ENCODE measurements at places on chromosomes 1 and 21. TPM values are rescaled to one million over a fixed set of nuclear protein-coding genes. Genes with fewer than 3 reads are reported as not detected.
A peak's percentile ranks its signal among the peaks of the same experiment; 100 is the strongest.

BTBD8 gene
- total RNA-seq, result 2.8 TPM

GRCh38 chr1:231241750-231242149, 738 bp downstream of the GNPAT start:
- DNase-seq, result peak; percentile 52

DNA sequence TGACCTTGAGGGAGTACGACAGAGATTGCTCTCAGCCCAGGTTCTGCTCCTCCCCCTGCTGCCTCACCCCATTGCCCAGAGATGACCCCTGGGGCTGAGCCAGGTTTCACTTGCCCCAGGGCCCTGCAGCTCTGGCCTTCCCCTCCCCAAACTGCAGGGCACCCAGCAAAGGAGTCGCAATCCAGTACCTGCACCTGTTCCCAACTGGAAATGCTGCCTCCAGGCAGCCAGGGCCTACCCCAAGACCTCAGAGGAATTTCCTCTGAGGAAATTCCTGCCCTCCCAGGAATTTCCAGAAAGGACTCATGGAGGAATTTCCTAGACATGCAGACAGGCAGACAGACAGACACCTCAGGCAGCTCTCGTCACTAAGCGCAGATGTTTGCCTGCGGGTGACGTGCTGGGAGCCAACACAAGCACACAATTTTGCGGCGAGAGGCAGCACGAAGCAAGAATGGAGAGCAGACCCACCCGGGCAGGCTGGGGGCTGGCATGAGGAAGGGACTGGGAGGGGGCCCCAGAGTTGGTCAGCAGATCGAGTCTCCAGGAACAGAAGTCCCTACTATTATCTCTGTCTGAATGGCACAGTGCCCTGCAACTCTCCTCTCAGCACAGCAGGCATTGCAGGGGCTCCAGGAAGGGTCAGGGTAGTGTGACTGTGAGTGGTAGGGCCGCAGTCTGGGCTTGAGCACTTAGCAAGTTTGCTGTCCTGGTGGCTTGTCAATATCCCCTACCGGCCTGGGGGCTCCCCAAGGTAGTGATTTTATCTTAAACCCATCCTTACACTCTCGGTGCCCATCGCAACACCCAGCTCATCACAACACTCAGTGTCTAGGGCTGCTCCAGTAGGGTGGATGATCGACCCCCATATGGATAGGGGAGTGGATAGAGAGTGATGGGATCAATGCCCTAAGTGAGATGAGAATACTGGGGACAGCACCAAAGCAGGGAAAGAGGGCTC, 2.9 kb upstream of the EFNA1 start:
- DNase-seq, result peak; percentile 59

DNA sequence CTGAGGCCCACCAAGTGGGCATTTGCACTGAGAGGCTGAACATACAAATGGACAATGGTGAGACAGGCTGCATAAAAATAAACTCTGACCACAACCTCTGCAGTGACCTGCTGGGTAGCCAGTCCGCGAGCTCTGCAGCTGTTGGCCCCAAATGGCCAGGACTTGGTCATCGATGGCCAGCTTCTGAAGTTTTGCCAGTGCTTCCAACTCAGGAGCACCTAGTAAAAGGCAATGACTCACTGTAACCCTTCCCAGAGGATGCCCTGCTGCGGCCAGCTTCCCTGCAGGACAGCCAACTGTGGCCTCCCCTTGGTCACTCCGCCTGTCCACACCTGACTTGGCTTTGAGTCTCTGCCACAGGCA, 185.4 kb downstream of the DYRK1A start:
- DNase-seq, result no peak

- DNase-seq, result no peak
Measured at GRCh38 chr1:30693822-30694221, 29.6 kb downstream of the MATN1 start.

HHAT gene
- 4.6 TPM for total RNA-seq

- DNase-seq, result no peak
Measured at GRCh38 chr1:161497961-161498360, 7.3 kb upstream of the FCGR2A start.

DNA sequence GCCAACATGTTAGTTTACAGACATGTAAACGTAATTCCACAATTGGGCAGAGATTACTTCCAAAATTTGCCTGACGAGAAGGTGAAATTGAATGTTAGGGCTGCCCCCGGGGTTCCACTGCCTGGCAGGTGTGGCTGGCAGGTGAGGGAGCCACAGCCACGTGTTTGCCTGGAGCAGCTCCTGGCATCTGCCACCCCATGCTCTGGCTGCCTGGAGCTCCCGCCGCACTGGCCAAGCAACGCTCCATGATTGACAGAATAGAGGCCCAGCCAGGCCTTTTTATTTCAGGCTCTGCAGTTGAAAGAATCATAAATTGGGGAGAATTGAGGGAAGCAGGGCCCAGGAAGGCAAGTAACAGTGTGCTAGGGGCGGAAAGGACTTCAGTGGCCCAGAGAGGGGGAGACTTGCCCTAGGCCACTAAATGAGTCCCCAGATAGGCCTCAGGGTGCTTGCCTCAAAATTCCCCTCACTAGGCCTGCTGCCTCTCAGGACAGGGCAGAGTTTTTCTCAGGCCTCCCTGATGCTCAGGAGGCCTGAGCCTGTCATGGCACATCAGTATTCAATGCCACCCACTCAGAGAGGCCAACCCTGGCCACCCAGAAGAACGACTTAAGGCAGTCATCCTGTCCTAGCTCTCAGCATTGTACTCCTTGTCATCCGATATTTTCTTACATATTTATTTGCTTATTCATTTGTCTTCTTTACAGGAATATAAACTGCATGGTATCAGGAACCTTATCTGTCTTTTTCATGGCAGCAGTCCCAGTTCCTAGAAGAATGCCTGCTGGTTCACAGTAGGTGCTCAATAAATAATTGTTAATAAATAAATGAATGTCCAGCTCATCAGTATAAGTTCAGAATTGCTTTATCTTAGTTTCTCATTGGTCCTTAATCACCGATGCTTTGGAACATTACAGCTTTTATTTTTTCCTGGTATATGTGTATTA, 16.6 kb upstream of the S1PR1 start:
- no peak for DNase-seq

ST6GALNAC3 gene
- 13.3 TPM for total RNA-seq

DNA sequence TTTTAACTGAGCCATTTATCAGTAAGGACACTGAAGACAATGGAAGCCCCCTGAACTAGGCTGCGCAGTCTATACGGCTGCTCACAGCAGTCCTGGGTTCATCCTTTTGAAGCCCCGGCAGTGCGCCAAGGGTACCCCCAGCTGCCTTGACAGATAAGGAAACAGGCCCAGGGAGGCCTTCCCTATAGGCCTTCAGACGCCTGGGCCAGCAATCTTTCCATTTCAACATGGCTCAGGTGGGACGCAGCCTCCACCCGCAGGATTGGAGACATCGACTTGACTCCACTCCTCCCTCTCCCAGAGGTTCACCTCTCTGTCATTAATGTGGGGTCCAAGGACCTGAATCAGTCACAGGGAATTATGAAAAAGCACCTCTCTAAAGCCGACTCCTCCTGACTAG, 2.8 kb upstream of the LYPD8 start:
- no peak for DNase-seq

RIMKLA gene
- total RNA-seq, result 24.2 TPM

DNA sequence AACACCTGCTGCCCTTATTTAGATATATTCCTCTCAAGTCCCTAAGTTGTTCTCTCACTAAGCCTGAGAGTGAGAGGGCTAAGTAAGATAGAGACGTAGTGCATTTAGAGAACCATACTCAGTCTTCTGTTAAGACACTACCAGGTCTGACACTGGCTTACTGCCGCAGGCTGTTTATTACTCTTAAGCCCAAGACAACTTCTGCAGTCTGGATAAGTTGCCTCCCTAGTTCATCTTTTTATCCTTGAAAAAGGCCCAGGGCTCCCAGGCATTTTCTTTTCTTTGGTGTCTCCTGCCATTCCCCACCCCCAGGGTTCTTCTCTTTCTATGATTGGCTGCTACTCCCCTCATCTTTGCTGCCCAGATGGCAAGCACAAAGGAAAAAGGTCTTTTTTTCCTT, 38.7 kb downstream of the CACHD1 start:
- no peak for DNase-seq

FNBP1L gene
- total RNA-seq, result 64.2 TPM

LCE1F gene
- total RNA-seq, result not detected

POGK gene
- 30.3 TPM for total RNA-seq

DNA sequence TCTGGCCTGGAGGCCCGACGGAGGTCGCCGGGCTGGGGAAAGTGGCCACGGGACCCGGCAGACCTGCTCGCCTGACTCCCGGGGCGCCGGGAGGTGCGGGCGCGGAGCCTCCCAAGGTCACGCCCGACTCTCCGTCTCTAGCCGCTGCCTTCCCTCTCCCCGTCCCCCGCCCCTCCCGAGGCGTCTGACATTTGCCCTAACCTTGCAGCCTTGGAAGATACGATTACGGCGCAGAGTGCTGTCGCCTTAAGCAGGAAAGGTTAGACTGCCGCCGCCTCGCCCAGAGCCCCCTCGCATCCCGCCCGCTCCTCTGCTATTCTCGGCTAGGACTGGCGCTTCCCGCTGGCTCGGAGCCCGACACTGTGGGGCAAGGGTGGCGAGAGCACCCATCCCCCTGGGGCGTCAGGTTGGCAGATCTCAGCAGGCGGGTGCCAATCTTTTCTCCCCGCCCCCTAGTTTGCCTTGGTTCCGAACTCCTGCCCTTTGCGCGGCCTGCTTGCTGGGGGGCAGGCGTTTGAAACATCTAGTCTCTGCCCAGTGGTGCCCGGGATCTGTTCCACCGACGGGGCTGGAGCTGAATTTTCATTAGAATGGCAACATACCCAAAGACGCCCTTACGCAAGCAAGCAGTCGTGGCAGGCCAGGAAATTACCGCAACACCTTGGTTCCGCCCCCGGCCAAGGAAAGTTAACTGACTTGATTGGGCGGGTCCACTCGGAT, 835 bp downstream of the PGM1 start:
- DNase-seq, result peak; percentile 87

C4BPB gene
- total RNA-seq, result 20.8 TPM

- DNase-seq, result no peak
Measured at GRCh38 chr1:234170622-234171021, 202.6 kb upstream of the COA6 start.

GRCh38 chr1:2310332-2311183, 80.8 kb downstream of the MORN1 start:
- DNase-seq, result no peak

DNA sequence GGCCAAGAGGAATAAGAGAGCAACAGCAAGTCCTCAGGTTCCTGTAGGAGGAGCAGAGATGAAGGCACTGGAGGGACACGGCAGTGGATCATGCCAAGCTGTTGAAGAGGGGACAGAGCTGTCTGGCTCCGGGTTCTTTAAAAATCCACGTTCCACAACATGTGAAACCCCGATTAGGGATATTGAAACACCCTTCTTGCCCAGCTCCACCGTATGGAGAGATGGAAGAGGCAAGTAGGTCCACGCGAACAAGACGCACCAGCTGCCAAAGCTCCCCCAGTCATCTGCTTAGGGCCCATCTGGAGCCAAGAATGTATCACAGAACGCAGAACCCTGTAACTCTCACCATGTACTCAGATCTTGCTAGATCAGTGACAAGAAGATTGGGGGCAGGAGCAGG, 3.9 kb downstream of the C1orf198 start:
- DNase-seq, result no peak

GRCh38 chr1:36642802-36643201, 160.1 kb upstream of the CSF3R start:
- no peak for DNase-seq

- no peak for DNase-seq
Measured at GRCh38 chr1:172400722-172401105, 19.8 kb upstream of the C1orf105 start.

DNA sequence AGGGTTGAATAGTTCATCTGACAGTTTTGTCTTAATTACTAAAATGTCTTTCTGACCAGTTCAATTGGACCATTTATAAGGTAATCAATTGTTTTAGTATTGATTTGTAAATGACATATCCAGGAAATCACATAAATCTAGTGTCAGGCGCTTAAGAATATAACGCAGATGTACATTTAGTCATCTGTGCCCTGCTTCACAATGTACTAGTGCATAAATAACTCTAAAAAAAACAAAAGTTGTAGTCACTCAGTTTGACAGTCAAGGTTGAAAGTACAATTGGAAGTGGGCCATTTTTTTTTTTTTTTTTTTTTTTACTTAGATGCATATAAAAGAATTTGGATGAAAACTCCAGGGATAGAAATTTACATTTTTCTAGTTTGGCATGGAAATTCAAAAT, 490.4 kb downstream of the PTPRC start:
- DNase-seq, result no peak

MAP3K21 gene
- total RNA-seq, result 16.3 TPM

SLC6A9 gene
- 42.3 TPM for total RNA-seq

DNA sequence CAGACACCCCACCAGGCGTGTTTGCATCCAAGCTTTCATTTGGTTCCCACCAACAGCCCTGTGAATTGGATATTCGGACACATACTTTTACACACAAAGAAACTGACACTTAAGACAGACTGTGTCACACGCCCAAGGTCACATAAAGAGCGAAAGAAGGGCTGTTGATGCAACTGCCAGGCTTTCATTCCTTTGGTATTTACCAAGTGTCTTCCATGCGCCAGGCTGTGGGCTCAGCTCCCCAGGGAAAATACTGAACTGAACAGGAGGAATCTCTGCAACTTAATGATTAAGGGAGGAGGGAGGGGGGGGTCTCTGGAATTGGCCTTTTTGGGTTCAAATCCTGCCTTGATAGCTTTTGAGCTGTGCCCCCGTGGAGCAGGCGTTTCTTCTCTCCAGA, 122.8 kb downstream of the ACTL8 start:
- no peak for DNase-seq

DNA sequence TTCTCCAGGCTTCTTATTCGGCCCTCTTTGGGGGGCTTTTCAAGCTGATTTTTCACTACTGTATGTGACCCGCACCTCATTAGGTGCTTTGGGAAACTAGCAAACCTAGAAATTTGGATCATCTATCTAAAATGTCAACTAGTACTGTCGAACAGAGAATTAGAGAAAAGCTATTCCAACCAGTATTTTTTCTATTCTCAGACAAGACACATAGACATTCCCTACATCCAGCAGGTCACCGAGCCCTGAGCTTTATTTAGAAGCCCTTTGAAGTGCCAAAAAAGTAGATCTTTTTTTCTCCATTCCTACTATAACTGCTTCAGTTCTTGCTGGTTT, 310 bp upstream of the SSR2 start:
- DNase-seq, result no peak

FAM131C gene
- total RNA-seq, result not detected

GRCh38 chr1:197062692-197063091, 4.4 kb downstream of the F13B start:
- DNase-seq, result no peak

GRCh38 chr1:214587165-214587564, 15.8 kb upstream of the CENPF start:
- no peak for DNase-seq

DNA sequence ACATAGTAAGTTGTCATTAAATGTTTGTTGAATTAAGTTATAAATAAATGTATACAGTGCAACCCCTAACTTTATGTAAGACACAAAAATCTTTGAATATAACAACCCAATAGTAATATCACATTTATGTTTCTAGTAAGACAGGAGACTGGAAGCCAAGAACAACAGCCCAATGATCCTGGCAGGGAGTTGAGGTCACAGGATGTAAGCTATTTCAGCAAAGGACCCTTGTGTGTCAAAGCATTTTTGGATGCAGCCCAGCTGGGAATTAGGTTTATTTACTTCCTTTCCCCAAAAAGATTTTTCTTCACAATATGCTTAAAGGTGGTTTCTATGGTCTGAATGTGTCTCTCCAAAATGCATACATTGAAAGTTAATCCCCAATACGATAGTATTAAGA, 34.0 kb upstream of the ABCA4 start:
- no peak for DNase-seq

- peak; percentile 47 for DNase-seq
Measured at GRCh38 chr1:28877132-28877781, 37.1 kb upstream of the EPB41 start.

FLAD1 gene
- 43.7 TPM for total RNA-seq

LRRC71 gene
- not detected for total RNA-seq

Data from left colon (tissue), 2 donors.